ENCODE measurements at places on chromosomes 12 and 14.

DNA sequence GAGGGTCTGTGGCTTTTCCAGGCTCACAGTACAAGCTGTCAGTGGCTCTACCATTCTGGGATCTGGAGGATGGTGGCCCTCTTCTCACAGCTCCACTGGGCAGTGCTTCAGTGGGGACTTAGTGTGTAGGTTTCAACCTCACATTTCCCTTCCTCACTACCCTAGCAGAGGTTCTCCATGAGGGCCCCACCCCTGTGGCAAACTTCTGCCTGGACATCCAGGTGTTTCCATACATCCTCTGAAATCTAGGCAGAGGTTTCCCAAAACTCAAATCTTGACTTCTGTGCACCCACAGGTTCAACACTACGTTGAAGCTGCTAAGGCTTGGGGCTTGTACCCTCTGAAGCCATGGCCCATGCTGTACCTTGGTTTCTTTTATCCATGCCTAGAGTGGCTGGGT lies 40.3 kb downstream of the KTN1 start:
- DNase-seq = no peak

DNA sequence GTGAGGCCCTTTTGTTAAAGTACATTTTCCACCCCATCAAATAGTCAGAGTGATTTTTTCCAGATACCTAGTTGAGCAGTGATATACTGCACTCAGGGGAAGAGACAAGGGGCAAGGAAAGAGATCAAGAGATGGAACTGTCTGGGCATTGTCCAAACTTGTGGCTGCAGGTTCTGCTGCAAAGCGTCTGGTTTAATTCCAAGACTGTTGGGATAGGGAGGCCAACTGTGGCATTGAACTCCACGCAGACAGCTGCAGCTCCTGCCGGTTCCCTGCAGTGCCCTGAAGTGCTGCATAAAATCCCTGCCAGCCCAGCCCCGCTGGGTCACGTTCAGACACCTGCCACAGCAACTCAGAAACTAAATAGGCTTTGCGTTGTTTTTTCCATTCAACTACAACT lies 30.5 kb downstream of the RPH3A start:
- no peak for DNase-seq

DNA sequence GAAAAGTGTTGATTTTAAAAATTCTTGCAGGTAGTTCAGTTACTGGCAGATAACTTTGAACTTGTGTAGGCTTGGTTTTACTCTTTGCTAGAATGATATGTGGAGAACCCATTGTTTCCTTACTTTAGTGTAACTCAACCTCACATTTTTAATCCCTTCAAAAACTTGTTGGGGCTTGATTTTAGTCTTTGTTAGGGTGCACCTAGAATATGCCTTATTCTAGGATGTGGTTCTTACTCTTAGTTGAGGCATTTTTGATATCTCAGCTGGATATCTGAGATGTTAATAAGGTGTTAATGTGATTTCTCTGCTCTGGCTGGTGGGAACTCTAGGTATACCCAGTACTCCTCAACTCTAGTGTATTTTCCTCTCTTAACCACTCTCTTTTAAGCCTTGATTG lies 10.0 kb downstream of the MNAT1 start:
- DNase-seq = no peak

DNA sequence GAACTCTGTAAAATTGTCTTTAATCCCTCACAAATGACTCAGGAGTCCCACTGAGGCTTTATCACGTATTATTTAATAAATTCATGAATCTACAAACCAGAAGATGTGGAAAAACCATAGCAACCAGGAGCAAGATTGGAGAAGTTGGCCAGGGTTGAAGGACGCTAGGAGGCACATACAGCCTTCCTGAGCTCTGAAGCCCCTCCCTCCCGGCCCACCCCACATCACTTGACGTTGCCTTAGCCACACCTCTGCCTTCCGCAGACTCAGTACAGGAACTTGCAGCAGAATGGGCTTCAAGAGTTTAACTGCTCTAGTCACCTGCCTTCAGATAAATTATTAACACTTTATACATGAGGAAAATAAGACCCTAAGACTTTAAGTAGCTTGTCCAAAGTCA lies 33.9 kb downstream of the SLC35F4 start:
- no peak for DNase-seq

DNA sequence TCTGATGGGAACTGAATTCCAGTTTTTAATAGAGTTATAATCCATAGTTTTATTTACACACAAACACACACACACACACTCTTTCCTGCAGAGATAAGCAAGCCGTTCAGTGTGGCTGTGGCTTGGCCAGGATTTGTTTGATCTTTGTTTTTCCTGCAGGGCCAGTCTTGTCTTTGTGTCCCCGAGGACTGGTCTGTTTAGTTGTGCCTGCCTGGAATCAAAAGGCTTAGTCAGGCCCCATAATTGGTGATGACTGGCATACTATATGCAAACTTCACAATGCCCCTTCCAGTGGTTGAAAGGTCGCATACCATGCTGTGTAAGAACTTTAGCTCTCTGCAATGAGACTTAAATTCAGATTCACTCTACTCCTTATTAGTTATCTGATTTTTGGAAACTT lies 26.0 kb downstream of the WBP11 start:
- no peak for DNase-seq

DNA sequence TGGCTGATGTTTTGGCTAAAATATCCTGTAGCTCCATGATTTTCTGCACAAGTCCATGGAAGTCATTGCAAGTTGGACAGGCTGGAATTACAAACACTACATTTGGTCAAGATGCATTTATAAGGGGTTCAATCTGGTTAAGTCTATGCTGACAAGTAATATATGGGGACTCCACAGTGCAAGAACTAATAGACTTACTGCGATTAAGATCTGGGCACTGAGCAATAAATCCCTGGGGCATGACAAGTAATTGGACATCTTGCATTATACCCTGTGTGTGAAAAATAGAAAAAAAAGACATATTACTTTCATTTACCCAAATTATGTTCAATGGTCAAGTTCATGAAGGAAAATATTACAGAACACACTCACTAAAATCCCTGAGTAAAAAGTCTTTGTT lies 99.1 kb downstream of the NELL2 start:
- no peak for DNase-seq

- DNase-seq = no peak
Observed at GRCh38 chr12:111803851-111804250, 37.1 kb downstream of the ALDH2 start.

DNA sequence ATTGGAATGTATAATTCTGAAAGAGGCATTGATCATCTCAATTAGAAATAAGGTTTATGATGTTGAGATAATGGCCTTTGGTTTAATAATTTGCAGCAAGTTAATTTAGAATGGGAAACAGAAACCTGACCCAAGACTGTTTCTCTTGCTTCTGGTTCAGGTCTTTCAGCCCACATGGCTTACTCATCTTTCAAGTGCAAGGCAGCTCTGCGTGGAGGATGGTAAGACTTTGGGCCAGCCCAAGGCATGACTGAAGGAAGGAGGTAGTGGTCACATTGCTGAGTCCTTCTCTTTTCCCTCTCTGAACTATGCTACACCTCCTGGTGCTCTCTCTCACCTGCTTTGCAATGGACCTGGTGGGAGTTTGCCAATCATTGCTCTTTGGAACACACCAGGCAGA lies 98.7 kb downstream of the CAND1 start:
- no peak for DNase-seq

DNA sequence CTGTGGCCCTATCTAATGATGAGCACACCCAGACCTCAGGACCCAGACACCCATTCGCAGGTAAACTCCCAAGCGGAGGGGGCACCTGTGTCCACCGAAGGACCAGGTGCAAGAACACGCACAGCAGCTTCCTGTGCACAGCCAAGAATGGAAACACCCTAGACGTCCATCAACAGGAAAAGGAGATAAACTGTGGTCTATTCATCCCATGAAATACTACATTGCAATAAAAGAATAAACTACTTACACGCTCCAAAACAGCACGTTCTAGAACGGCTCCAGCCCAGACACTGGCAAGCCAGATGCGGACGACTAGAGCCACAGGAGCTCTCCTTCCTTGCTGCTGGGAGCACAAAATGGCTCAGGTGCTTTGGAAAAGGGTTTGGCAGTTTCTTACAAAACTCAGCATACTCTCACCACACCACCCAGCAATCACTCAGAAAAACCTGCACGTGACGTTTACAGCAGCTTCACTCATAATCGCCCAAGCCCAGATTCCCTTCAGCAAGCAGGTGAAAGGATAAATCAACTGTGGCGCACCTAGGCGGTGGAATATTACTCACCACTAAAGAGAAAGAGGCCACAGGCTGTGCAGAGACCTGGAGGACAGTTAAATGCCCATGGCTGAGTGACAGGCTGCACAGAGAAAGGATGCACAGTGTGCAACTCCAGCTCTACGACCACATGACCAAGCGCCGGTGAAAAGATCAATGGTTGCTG lies 21.0 kb downstream of the BRF1 start:
- no peak for DNase-seq

- no peak for DNase-seq
Observed at GRCh38 chr12:10361622-10362021, 28.2 kb downstream of the KLRK1 start.

DNA sequence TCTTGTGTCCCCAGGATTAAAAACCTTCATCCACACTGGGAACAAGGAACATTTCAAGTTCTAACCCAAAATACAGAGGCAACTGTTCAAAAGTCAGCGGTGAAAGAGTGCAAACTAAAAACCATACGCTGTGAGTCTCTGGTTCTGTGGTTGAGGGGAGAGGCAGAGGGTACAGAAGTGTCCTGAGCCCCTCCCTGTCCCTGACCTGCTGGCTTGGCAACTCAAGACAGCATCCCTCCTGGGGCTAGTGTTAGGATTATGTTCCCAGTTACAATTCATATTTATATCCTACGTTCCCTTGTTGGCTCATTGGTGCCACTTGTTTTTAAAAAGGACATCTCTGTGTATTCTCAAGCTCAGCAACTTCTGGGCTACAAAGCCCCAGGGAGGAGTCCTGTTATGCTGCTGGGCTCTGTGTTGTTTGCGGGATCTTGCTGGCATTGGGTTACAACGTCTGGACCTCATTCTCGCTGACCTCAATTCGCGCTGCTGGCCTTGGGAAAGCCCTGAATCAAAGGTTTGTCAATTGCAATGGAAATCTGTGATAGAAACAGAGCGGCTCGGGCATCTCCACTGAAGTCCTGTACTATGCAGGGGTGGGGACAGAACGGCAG lies 420.8 kb downstream of the FUT8 start:
- no peak for DNase-seq

DNA sequence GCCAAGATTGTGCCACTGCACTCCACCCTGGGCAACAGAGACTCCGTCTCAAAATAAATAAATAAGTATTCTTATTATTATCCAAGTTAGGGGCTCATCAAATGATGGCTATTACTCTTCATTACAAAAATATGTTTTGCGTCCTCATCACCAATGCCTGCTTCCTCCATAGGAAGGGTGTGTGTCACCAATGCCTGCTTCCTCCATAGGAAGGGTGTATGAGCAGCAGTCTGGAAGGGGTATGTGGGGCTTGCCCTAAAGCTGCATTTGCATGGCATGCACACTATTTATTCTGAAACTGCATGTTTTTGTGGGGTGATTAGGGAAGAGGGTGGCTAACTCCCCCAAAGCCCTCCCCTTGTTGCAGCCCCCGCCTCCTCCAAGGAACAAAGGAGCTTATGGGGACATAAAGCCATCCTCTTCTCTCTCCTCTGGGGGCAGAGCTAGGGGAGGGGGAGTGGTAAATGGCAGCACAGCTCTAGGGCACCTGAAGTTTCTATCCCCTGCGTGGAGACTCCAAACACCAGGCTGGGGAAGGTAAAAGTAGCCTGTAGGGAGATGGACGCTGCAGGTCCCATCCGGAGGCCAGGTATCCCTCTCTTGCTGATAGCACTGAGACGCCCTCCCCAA lies 1.3 kb downstream of the CAMKK2 start:
- no peak for DNase-seq

GRCh38 chr14:61526405-61527312 lies 168.7 kb upstream of the HIF1A start:
- no peak for DNase-seq

DNA sequence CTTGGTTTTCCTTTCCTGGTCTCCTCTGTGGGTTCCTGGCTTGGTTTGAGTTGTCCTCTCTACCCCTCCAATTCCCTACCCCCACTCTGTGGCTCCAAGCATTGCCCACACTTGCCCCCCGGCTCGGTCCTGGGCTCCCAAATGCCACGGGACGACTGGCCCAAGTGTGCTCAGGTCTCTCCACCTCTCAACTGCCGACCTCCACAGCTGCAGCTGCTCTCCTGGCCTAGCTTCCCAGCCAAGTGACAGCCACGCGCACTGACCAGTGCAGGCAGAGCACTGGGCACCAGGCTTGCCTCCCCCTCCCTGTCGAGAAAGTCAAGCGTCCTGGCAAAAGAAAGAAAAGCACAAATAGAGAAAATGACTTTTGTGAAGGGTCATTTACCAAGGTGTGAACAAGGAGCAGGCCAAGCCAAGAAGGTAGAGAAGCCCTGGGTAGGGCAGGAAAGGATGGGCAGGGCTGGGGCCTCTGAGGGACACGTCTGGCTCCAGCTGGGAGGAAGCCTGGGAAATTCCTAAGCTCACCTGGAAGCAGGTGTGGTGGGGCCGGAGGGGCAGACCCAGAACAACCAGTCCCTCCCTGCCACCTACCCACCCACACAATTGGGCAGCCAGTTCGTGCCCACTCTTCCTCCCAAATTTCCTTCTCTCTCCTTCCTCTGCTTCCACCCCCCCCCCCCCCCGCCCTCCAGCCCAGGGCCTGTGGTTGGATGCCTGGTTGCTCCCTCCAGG lies 1.8 kb upstream of the CEP170B start:
- DNase-seq = no peak

- no peak for DNase-seq
Observed at GRCh38 chr12:99544457-99544856, 103.1 kb upstream of the GARIN6 start.

DNA sequence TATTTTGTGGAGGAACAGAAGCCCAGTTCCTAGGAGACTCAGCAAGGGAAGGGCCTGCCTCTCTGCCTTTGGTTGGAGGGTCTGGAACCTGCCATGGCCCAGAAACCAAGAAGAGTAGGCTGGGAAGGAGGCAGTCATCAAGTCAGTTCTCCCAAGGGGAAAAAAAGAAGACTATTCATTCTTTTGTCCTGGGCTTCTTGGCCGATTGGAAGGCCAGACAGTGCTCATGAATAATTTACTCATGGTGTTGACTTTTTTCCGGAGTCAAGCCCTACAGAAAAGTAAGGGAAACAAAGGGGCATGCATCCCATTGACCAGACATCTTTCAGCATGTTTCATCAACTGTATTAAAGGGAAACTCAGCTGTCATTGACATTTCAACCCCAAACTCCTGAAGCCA lies 168.1 kb downstream of the PRKCH start:
- no peak for DNase-seq

- peak; percentile 87 for DNase-seq
Observed at GRCh38 chr12:67268896-67269632, at the start of gene CAND1. TSS of gene CAND1 (plus strand) at chr12:67269358. CDS start at chr12:67269718, 360 bp downstream.

DNA sequence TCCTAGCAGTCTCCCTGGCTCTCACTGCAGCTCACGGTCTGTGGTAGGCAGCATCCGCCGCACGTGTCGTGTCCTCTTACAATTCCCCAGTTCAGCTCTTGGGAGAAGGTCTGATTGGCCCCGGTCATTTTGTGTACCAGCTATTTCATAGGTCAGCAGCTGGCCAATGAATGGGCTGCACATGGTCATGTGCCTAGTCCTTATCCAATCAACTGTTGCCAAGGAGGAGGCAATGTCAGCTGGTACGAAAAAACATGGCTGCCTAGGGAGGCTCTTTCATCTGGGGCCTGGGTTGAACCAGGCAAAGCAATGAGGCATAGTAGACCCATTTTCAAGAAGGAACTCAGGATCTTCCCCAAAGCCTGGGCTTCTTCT lies 46.1 kb downstream of the RNFT2 start:
- no peak for DNase-seq

- no peak for DNase-seq
Observed at GRCh38 chr12:60415351-60415750, 819.5 kb downstream of the SLC16A7 start.

Measured in stimulated activated CD8-positive, alpha-beta memory T cell treated with anti-CD3 and anti-CD28 coated beads, Interleukin-7, amount 100 ng/mL, for 1 hour (primary cell).